ENCODE measurements at places on chromosomes 6 and 20.

DNA sequence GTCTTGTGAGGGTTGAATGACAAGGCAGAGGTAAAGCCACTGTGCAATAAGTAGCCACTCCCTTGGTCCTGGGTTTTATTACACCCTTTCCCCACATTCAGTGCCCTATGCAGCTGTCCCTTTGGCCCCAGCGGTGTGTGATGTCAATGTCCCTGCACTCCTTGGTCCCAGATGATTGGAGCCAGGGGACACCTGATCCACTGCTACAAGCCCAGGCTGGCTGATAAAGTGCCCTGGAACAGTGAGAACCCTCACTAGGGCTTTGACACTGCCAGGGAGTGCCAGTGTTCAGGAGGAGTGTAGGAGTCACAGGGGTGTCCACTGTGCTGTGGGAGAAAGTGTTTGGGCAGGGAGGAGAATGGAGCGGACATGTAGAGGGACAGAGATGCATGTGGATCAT is 30.4 kb downstream of the GABRR1 start:
- no peak for DNase-seq

GRCh38 chr6:31307669-31308049 is 35.8 kb upstream of the HLA-C start:
- no peak for DNase-seq

- DNase-seq, result no peak
Observed at GRCh38 chr6:127904160-127904559, 3.3 kb upstream of the THEMIS start.

GRCh38 chr20:33814238-33814712 is 3.1 kb downstream of the CHMP4B start:
- DNase-seq, result no peak

- DNase-seq, result no peak
Observed at GRCh38 chr20:34954904-34955230, 739 bp downstream of the GSS start.

GRCh38 chr6:135667691-135668455 is 170.3 kb upstream of the AHI1 start:
- DNase-seq, result no peak

DNA sequence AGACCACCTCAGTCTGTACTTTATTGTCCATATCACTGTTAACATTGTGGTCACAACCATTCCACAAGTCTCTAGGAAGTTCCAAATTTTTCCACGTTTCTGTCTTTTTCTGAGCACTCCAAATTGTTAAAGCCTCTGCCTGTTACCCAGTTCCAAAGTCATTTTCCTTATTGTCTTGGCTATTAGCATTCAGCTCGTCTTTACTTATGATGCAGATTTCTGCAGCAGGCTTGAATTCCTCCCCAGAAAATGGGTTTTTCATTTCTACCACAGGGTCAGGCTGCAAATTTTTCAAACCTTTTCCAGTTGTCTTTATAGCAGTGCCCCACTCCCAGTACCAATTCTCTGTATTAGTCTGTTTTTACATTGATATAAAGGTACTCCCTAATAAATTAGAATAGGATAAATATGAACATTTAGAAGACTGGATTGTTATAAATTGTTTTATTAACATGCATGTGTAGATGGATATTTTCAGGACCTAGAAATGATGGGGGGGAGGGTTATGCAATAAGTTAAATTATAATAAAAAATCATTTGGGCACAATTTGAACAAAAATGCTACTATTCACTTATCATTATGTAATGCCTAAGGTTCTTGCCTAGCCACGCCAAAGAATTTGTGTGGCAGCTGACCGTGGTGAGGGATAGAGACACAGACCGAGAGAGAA is 595.3 kb upstream of the ADGRB3 start:
- no peak for DNase-seq

DNA sequence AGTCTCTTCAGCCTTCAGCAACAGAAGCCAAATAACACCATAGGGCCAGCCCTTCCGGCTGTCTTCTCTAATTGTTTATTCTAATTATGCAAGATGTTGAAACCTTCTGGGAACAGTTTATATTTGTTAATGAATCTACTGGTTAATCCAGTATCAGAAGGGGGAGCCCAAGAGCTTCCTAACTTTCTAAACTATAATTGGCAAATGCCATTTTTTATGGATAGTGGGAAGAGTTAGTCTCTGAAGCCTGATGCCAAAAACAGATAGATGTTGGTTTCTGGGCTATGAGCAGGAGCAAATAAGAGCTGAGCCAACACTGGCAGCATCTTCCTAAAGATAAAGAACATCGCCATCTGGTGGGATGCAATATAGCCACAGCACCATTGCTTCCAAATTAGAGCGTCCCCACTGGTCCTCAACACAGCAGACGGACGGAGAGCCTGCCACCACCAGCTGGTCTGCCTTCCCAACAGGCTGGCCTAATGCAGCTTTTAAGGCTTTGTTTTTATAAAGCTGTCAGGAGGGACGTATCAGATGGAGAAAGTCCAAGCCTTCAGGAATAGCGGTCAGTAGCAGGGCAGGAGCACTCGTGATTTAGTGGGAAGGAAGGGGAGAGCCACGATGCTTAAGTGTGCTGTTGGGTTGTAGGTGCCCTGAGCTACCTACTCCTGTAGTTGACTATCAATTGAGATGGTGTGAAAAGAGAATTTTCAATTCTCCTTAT is 118.8 kb downstream of the RALGAPA2 start:
- no peak for DNase-seq

DNA sequence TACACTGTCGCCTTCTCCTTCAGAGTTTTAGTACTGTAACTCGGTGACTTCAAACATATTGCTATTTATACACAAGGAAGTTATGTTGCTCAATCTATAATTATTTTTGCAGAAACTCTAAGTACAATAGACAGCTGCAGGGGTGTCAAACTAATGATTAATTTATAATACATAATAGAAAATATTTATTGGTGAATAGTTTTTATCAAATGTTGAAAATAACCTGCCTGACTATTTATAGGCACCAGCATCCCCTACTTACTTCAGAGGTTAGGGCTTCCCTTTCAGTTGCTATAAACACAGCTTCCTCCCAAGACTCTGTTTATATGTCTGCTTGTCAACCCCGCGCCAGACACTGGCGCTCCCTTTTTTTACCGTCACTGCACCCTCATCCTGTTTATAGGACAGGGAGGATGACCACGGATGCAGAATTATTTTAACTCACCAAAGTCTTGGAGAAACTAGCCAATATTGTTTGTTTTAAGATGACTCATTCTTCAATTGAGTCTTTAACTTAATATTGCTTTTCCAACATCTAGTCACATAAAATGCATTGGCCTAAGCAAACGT is 225.0 kb downstream of the ALDH8A1 start:
- DNase-seq, result no peak

GRCh38 chr6:79173378-79173777 is 61.1 kb downstream of the HMGN3 start:
- DNase-seq, result no peak

GRCh38 chr20:44583157-44583556 is 778 bp downstream of the PKIG start:
- DNase-seq, result no peak

- no peak for DNase-seq
Observed at GRCh38 chr20:44703183-44703925, 11.8 kb upstream of the CCN5 start.

GRCh38 chr6:126113261-126113660 is 126.9 kb downstream of the TRMT11 start:
- no peak for DNase-seq

GRCh38 chr6:163436843-163437242 is 22.3 kb downstream of the QKI start:
- no peak for DNase-seq

DNA sequence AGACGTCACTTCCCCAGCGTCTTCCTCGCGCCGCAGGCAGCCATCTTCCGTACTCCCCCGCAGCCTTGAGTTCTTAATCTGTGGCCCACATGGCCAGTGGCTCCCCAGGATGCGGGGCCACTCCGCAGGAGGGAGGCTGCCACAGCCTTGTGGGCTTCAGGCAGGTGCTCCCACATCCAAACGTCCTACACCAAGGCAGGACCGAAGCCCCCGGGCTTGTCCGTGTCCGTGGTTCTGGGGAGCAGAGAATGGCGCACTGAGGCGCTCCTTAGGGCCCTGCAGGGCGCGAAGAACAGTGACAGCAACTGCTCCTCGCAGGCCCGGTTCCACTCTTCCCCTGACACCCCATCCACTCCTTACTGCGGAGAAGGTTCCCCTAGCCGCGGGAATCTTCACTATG is 755.8 kb downstream of the PRIM2 start:
- no peak for DNase-seq

DNA sequence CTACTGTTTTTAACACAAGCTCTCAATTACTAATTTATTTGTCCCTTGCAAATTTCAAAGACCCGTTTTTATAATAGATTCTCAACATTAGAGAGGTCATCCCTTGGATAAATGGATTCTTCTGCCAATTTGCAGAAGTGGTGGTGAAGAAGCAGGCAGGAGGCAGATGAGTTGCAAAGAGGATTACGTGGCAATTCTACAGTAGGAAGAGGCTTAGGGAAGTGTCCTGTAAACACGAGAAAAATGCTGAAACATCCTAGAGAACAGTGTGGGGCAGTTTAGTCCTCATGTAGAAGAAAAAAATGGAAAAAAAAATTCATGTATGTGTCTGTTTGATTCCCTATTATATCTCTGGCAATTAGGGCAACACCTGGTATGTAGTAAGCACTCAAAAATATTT is 87.6 kb downstream of the BMP2 start:
- DNase-seq, result no peak

DNA sequence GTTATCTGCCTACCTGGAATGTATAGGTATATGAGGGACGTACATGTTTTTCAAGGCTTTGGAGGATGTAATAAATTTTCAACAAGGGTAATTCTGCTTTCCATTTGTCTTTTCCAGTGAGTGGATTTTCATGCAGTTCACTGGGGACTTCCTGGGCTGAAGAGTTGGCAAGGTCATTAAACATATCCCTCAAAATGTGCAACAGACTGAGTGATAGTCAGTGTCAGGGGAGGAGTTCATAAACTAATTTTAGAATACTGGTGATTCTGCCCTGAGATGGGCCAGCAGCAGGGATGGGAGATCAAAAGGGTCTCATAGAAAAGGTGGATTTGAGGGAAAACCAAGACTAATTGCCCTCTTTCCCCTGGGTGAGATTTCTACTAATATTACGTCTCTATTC is 122.3 kb upstream of the CLDN20 start:
- no peak for DNase-seq

DNA sequence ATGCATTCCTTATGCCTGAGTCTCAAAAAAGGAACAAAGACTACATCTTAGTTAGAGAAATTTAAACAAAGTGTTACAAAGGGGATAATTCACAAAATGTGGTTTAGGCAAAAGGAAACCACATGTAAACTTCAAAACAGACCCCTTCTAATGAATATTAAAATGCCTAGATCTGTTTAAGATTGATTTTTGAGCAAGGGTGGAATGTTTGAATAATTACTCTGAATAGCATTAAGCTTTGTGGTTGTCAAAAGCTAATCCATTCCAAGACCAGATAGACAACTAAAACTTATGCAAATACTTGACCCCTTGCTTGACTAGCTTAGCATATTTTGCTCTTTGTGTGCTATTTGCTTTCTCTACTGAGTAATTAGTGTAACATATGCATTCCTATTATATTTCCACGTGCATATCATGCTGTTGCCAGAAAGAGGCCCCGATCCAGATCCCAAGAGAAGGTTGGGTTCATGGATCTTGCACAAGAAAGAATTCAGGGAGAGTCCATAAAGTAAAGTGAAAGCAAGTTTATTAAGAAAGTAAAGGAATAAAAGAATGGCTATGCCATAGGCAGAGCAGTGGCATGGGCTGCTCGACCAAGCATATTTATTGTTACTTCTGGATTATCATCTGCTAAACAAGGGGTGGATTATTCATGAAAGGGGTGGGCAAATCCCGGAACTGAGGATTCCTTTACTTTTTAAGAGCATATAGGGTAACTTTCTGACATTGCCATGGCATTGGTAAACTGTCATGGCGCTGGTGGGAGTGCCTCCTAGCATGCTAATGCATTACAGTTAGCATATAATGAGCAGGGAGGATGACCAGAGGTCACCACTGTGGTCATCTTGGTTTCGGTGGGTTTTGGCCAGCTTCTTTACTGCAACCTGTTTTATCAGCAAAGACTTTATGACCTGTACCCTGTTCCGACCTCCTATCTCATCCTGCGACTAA is 1193.4 kb upstream of the EYS start:
- DNase-seq, result no peak

Measured in KG1 (cell line).